ENCODE measurements at places on chromosomes 2 and 18.

DNA sequence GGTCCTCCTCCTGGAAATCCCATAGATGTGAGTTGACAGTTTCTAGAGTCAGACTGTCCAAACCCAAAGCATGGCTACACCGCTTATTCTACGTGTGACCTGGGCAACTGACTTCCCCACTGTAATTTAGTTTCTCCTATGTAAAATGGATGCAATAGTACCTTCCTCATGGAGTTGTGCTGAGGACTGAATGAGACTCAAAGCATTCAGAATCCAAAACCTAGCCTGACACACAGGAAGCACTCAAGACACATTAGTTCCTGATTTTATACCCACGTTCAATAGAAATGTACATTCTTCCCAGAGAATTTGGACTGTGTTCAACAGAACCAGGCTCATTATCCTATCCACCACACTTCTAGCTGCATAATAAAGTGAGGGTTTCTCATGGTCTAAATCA is 88.8 kb downstream of the STK39 start:
- DNase-seq: no peak

GRCh38 chr2:211390536-211391188 is 834.3 kb downstream of the CPS1 start:
- DNase-seq: no peak

GRCh38 chr2:179454443-179455171 is 190.0 kb upstream of the SESTD1 start:
- DNase-seq: no peak

- DNase-seq: no peak
These were observed 279.6 kb downstream of the CYRIA start for GRCh38 chr2:16386031-16386430.

- no peak for DNase-seq
These were observed 180.9 kb downstream of the ZBTB7C start for GRCh38 chr18:48228301-48228715.

DNA sequence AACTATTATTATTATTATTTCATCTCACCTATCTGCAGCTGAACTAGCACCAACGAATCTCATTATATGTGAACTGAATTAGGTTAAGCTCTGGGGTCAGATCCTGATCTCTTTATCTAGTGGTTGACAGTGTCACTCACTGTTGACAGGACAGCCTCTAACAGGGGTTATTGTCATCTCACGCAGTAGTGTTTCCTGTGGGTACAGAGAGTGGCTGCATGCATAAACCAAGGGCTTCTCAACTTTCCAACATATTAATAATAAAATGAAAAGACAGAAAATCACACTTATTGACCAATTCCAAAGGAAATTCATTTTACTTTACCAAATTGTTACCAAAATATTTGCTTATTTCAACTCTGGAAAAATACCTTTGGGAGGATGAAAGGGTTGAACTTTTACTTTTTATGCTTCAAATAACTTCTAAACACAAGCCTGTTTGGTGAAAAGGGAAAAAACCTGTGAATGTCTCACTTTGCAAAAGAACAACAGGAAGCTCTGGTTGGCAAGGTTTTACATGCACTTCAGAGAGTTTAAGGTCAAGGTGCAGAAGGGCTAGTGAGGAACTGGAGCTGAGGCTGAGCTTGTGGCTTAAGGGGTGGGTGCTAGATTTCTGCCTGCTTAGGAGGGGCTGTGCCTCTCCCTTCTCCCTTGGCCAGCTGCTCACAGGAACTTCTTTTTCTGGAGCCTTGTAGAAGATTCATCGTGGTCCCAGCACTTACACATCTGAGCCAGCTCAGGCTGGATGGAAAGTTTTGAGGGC is 72.6 kb downstream of the CTAGE1 start:
- DNase-seq: no peak

- no peak for DNase-seq
These were observed 5.3 kb downstream of the TRPM8 start for GRCh38 chr2:233922471-233922870.

- no peak for DNase-seq
These were observed 94.0 kb downstream of the PLB1 start for GRCh38 chr2:28589746-28590463.

DNA sequence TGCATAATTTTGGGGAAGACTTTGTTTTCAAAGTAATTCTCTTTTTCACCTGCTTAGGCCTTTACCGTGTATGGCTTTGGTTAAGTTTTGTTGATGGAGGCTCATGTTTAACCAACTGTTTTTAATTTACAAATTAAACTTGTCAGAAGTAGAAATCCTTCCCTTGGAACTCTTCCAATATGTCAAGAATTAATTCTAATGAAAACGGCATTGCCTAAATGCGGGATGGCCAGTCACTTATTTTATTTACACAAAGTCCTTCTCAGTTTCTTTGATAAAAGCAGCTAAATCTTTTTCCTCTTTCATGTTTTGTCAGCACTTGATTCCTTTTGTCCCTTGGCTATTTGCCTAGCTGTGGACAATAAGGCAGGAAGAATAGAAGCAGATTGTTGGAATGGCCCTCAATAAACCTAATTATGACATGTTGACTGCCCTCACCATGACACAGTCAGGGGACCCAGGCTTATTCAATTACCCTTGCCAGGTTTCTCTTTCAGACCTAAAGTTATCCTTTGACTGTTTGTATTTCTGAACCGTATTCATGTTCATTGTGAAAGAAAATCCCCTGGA is 26.3 kb downstream of the PAX3 start:
- DNase-seq: no peak

GRCh38 chr18:9827793-9828505 is 57.8 kb upstream of the TXNDC2 start:
- no peak for DNase-seq

GRCh38 chr2:96985181-96985945 is 1.0 kb downstream of the FAM178B start:
- no peak for DNase-seq

- DNase-seq: no peak
These were observed 26.6 kb downstream of the LRP1B start for GRCh38 chr2:142104134-142104758.

DNA sequence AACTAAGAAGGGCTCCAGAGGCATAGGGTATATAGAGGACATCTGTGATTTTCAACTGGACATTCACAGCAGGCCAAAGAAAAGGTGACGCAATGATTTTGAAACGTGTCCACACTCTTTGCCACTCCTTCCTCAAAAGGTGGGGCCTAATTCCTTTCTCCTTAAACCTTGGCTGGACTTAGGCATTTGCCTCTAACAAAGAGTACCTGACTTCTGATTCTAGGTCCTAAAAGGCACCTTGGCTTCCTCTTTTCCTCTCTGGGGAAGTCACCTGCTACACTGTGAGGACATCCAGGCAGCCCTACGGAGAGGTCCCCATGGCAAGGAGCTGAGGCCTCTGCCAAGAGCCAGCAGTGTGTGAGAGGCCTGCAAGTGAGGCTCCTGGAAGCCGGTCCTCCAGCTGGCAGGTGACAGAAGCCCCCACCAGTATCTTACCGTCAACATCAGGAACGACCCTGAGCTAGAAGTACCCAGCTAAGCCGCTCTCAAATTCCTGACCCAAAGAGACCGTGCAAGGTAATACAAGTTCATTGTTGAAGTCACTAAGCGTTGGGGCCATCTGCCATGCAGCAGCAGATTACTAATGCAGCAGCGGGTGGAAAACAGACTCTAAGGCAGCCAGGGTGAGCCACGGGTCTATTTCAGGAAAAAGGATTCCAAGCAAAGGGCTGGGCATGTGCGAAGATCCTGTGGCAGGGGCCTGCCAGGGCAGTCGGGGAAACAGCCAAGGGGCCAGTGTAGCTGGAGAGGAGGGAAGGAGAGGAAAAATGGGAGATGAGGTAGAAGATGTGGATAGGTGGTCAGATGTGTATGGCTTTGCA is 7.4 kb upstream of the HES6 start:
- DNase-seq: no peak

DNA sequence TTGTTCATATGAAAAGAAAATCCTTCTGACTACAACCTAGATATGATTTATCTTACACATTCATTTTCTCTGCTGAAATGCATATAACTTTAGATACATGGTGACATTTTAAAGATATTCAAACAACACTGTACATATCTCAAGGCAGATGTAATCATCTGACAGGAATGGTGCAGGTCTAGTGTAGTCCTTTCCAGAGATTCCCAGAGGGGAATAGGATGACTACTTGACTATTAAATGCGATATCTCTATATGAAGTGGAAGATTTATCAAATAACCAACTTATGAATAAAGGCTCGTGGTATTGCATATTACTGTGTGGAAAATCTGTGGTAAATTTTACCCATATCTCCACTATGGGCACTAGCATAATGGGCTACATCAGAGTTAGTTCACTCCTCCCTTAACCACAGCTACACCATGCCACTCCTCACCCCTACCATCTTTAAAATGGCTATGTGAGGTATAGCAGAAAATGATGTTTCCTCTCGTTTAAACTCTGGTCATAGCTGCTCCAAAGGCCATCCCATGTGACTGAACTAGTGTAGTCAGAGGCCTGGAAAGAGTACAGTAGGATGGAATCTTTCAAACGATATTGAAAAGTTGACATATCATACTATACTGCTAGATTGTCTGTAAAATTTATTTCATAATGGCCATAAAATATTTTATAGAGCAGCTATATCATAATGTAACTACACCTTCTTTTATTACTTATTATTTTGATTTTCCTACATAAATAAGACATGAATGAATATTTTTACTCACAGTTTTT is 9.1 kb upstream of the ITPRID2 start:
- no peak for DNase-seq

DNA sequence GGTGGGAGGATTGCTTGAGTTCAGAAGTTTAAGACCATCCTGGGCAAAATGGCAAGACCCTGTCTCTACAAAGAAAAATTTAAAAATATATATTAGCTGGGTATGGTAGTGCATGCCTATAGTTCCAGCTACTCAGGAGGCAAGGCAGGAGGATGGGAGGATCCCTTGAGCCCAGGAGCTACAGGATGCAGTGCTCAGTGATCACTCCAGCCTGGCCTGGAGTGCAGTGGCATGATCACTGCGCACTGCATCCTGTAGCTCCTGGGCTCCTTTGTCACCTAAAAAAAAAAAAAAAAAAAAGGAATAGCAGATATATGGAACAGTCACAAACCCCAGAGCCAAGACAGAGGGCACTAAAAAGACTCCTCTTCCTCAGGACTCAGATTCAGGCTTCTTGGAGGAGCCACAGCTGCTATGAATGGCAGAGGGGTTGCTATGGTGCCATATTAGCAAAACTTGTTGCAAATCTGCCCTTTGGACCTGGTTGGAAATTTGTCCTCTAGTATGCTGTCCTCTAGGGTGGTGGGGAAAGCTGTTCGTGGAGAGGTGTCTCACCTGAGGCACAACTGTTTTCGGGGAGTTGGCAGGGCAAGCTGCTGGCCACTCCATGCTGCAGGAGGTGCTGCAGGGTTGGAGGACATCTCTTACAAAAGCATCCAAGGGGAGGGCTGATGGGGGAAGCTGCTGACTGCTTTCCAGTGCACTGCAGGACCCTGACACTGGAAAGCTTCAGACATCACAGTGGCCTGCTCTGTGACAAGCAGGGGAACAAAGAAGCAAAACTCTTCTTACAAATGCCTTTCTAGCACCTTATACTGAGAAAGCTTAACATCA is 22.7 kb downstream of the CYP20A1 start:
- no peak for DNase-seq

GRCh38 chr2:191013932-191014652 is at the start of gene STAT1:
STAT1 (minus strand) TSS chr2:191014171; CDS start chr2:191010003, 4,168 bp downstream.
- peak; percentile 95 for DNase-seq

- DNase-seq: no peak
These were observed 155.6 kb upstream of the GLI2 start for GRCh38 chr2:120579916-120580685.

GRCh38 chr2:225398372-225398771 is 1.1 kb upstream of the NYAP2 start:
- no peak for DNase-seq

DNA sequence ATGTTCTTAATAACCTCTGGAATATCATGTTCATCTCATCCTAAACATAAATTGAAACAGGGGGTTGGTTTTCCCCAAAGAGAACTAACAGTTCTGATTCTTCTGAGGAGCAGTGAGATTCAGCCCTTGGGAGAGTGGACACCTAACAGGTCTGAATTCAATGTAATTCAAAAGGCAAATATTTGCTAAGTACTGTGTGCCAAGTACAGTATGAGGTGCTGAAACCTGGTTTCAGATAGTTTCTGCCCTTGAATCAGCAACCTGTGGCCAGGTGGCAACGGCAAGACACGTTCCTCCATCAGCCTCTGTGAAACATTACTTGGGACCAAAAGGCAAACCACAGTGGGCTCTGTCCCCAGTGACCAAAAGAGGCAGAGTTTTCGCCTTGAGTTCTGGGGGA is 1.3 kb downstream of the LRRC30 start:
- DNase-seq: no peak

DNA sequence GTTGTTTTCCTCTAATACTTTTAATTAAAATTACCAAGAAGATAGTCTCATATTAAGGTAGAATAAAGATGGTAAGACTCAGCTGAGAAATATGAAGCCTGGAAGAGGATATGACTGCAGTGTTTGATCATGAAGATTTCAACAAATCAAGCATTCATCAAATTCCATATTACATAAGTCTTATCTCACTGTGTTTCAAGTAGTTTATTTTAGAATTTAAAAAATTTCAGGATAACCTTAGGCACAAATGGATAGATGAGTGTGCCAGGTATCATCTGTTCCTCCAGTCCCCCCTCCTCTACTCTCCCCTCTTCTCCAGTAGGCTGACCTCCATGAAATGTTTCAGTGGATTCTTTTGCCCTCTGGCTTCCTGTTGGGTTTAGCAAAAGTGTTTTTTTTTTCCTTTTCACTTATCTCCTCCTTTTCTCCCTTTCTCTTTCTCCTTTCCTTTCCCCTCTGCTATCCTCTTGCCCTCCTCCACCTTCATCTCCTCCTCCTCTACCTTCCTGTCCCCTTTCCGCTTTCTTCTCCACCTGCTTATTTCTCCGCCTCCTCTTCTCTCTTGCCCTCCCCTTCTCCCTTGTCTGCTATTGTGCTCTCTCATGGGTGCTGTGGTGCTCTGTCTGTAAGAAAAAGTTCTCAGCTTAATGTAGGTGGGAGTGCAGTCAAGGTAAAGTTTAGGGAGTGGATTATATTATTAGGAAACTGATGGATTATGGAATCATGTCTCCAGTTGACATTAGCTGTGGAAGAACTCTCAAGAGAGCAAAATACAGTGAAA is 72.8 kb downstream of the ABI2 start:
- DNase-seq: no peak

GRCh38 chr2:190355968-190356644 is 12.7 kb downstream of the INPP1 start:
- DNase-seq: no peak

GRCh38 chr2:225002656-225003045 is 39.6 kb downstream of the DOCK10 start:
- DNase-seq: no peak

- DNase-seq: no peak
These were observed 59.6 kb downstream of the BCL11A start for GRCh38 chr2:60493804-60494387.

All from stimulated activated CD8-positive, alpha-beta memory T cell treated with anti-CD3 and anti-CD28 coated beads, Interleukin-4, amount 100 ng/mL, for 1 hour (primary cell).